ENCODE measurements at places on chromosomes 7 and 10.

DNA sequence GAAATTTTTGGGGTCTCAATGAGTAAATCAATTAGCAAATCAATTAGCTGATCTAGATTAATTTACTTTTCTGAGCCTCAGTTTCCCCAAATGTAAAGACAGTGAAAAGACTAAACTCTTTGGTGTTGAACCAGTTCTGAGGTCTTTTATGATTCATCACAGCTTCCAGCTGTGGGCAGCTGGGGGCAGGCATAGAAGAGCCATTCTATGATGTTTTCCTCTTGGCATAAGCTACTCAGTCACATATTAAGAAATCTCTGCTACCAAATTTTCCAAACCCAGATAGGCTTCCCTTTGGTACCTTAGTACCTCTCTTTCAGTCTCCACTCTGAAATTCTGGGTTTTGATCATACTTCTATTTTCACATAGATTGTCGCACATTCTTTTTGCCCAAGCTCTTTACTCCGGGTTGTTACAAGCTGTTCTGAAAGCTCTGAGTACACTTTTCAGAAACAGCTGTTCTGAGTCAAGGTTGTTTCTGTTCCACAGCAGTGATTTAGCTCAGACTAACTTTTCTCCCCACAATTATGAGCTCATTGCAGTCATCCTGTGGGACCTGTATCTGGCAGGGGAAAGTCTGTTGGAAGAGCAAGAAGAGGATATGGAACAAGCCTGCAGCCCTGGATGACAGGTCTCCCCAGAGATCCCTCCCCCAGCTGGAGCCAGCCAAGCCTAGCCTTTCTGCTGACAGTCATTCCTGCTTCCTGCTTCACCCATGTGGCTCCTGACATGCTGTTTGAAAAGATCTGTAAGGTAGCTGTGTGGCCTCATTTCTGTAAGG lies 599.6 kb upstream of the GHITM start:
- DNase-seq, result no peak

GRCh38 chr7:156022483-156023459 lies 210.5 kb upstream of the SHH start:
- no peak for DNase-seq

DNA sequence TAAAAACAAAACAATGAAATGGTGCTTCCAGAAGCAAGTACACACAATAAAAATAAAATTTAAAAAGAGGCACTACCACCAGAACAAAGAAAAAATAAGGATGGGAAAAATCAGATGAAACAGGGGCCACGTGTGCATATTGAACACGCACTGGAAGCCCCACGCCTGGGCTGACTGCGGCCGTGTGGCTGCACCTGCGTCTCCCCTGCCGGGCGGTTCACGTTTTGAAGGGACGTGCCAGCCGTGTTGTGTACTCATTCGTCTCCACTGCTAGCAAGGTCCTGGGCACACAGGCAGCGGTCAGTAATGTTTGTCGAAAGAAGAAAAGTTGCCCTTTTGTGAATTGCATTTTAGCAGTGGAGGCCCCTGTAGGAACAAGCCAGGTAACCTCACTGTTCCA lies 255.9 kb upstream of the RNF32 start:
- no peak for DNase-seq

DNA sequence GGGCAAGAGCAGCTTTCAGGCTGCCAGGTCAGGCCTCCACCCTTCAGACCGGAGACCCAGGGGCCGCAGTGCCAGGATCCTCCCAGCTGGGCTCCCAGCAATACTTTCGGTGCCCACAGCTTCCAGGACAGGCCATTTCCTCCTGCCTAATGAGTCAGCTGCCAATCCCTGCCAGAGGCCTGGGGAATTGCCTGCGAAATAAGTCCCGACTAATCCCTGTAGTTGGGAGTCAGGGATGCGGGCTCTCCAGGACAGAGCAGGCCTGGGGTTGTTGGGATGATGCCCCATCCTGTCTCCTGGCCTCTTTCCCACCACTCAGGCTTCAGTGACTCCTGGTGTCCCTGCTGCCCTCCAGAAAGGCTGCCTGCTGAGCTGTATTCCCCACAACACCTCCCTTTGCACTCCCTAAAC lies 143.5 kb upstream of the UNC5B start:
- no peak for DNase-seq

DNA sequence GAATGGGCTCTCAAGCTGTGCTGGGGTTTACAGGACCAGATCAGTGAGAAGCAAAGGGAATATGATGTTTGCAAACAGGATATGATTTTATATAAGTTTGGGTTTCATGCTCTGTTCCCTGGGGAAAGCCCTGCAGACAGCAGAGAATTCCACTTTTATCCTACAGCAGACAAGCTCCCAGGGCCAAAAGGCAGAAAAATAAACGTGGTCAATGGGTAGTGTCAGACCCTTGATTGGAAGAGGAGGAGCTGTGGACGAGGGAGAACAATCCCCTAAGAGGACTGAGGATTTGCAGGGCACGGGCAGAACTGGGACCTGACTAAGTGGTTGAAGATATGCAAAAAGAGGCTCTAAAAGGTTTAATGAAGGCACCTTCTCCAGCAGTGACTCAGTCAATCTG lies 275.3 kb downstream of the HDAC9 start:
- no peak for DNase-seq

DNA sequence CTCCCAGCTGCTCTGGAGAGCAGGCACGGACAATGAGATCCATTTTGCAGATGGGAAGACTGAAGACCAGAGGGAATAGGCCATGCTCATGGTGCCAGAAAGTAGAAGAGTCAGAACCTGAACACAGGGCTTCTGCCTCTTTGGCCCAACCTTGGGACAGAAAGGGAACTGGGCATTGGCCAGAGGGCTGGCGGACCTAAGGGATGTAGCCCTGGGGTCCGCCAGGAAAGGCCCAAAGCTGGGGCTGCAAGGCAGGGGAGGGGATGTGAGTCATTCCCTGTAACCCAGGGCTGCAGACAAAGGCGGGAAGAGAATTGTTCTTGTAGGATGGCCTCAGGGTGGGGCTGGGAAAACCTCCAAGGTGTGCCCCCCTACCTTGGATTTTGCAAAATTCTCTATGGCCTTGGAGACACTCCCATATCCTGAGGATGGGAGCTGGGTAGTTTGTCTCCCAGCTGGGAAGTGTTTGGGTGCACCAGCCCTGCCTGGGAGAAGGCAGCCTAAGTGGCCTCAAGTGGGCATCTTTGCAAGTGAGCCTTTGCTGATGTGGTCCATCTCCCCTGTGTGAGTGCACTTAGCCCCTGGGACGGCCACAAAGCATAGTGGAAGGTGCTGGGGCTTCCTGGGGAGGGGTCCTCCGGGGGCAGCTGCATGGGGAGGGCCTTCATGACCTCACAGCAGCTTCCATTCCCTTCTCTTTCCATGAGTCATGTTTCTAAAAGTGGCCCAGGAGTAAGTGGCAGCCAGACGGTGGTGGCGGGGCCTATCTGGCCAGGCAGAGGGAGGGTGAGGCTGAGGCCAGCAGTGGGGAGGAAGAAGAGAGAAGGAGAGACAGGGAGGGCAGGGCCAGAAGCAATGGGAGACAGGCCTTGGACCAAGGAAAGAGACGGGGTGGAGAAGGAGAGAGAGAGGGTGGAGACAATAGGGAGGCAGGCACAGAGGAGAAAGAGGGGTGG lies 9.2 kb downstream of the AQP1 start:
- DNase-seq, result no peak

- no peak for DNase-seq
Observed at GRCh38 chr7:151789380-151789947, 87.5 kb downstream of the PRKAG2 start.

DNA sequence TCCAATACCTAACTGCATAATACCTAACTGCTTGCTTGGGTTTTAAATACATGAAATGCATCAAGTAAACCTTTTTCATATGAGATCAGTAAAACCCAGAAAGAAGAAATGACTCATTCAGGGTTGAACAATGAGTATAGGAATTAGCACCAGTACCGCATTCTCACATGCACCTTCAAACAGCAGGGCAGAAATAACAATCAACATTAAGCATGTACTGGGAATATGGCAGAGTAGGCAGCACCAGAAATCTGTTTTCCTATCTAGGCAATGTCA lies 850.3 kb upstream of the SORCS1 start:
- DNase-seq, result no peak

- DNase-seq, result no peak
Observed at GRCh38 chr7:111086532-111086931, 4.4 kb upstream of the LRRN3 start.

DNA sequence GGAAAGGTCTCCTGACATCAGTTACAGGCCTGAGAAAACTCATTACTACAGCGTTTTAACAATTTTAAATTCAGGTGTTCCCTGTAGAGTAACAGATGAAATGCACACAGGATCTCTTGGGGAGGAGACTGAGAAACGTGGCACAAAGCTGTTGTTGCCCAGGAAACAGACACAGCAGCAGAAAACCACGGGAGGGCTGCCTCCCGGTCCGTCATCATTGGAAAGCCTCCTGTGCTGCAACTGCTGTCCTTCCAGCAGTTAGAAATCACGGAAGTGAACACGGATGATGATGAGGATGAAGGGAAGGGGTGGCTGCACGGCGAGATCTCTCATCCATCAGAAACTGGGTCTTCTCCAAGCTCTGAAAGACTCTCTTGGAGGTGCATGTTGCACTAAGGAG lies 94.6 kb upstream of the RNF32 start:
- DNase-seq, result no peak

DNA sequence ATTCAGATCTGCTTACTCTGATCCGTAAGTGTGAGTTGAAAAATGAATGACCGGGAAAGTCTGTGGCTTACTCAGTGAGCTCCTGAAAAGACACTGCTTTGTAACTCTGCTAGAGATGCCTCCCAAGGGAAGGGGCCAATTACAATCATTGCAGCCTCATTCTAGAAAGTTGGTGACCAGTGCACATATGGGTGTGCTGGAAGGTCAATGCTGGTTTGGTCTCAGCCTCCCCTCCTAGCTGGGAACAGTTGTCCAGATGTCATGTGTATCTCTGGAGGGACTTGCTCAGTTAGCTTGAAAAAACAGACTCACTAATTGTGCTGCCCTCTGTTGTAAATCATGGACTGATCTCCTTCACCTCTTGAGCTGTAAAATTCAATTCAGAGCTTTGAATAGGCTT lies 405.0 kb downstream of the ADRA2A start:
- no peak for DNase-seq

DNA sequence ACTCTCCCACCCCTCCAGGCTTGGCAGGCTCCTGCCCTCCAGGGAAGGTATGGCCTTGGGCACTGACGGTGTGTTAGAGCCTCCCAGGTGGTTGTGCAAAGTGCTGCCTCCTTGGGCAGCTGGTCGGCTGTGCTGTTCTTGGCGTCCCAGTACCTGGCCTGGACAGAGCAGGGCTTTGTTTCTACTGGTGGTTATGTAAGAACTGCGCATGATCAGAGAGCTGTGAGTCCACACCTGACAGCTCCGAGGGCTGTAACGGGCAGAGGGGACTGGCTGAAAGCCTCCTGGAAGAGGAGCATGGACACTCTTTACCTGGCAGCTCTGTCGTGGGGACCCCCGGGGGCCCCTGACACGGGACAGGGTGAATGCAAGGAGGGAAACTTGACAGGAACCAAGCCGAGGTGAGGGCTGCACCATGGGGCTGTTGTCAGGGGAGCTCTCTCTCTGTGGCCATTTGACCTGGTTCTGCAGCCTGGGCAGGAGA lies 3.1 kb upstream of the SFRP5 start:
- DNase-seq, result no peak

DNA sequence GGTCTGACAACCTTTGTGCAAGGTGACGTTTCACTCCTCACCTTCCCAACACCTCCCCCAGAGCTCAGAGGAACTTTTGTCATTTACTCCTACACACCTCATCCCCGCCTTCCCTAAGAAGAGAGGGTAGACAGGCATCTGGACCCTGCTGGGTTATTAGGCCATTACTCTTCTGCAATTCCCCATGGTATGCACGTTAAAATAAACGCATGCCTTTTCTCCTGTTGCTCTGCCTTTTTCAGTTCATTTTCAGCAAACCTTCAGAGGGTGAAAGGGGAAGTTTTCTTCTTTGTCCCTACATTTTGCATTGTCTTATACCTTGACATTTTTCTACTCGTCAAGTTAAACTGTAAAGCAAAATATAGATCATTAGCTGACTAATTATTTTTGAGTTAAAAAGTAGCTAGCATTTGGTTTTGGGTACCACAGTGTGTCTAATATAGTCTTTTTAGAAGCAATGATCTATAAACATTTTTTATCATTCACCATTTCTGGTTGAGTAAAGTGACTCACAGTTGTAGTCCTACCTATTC lies 10.5 kb upstream of the EDRF1 start:
- no peak for DNase-seq
